ENCODE measurements at places on chromosomes 2 and 18.

GRCh38 chr2:217691516-217691915 is 311.3 kb downstream of the TNS1 start:
- DNase-seq = no peak

DNA sequence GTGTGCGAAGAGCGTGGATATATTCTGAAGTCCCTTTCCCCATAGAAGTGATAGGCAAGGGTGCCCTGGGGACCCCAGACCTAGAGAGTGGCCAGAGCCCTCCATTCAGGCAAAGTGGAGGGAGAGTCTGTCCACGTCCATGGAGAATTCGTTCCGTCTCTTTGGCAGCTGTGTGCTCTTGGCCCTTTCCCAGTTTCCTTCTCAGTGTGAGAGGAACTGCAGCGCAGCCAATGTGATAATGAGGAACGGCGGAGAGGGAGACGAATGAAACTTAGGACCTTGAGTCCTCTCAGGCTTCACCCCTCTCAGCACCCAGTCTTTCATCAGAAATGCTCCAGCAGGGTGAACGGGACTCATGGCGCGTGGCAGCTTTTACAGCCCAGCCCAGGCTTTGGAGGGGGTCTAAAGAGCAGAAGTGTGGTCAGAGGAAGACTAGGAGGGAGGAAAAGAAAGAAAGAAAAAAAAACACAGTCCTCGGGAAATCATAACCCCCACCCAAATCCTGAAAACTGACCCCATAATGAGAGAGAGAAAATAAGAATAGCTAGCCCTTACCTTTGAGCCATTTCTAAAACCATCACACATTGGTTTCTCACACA is 95.0 kb upstream of the RIOK3 start:
- DNase-seq = no peak

GRCh38 chr18:8380926-8381325 is 228.3 kb upstream of the RAB12 start:
- no peak for DNase-seq

DNA sequence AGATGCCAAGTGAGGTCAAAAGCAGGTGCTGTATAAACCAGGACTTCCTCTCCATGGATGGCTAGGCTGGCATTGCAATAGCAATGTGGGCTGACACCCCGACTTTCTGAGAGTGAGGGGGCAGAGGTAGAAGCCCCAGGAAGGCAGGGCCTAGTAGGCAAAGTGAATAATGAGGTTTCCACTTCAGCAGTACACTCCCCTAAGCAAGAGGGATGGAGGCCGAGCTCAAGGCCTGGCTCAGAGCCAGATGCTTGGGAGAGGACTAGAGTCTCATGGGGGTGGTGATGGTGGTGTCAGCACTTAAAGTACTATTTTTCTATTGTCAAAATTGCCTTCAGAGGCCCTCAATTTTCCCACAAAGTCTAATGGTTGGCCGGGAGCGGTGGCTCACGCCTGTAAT is 41.6 kb upstream of the HK2 start:
- no peak for DNase-seq

DNA sequence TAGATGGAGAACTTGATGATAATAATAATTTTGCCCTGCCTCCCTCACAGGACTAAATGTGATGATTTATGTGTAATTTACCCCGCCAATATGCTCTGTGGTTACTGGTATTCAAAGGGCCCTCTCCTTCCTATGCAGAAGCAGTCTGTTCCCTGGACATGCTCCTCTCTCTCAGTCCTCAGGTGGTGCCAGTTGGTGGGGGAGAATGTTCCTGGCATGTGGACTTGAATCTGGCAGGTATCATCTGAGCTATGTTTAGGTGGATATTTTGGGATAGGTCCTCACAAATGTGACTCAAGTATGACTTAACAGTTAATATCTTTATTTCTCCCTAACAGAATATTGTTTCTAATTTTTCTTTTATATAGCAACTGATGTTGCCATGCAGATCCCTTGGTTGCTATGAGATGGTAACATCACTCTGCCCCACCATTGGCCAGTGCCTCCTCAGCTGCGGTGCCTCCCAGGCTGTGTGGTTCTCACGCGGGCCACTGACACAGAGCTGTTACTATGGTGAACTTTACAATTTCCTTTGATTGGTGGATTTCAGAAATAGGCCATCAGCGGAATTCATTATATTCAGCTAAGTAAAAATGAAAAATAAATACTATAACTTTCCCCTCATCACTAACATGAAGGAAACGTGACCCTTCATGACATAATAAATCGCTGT is 106.7 kb upstream of the PELI1 start:
- no peak for DNase-seq

GRCh38 chr2:29761278-29761677 is 160.1 kb downstream of the ALK start:
- no peak for DNase-seq

DNA sequence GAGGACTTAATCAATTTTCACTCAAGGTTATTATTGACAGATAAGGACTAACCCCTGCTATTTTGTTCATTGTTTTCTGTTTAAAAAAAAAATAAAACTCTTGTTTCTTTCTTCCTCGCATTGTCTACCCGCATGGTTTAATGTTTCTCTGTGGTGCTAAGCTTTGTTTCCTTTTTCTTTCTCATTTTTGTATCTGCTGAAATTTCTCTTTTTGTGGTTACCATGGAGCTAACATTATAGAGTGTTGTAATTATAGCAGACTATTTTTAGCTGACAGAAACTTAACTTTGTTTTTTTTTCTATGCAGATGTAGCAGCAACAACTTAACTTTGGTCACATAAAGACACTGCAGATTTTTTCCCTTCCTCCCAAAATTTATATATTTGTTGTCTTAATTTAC is 43.1 kb upstream of the CHN1 start:
- DNase-seq = no peak
